ENCODE measurements at places on chromosomes 16 and 17. TPM values are rescaled to one million over a fixed set of nuclear protein-coding genes. Genes with fewer than 3 reads are reported as not detected.

DNA sequence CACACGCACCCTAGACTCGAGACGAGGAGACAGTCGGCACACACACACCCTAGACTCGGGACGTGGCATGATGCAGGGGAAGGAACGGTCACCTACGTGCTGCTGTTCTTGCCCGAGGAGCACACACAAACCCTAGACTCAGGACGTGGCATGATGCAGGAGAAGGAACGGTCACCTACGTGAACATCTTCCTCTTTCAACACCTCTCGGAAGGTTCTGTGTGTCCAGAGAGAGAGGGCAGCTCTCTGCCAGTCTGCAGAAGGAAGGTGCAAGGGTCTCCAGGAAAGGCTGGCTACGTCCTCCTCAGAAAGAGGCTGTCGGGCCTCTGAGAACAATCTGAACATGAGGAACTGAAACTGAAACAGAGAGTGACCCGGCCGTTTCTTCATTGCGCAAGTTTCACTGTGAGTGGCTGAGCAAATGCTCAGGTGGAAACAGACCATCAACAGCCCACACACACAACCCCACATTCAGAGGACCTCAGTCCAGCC lies 43.4 kb downstream of the ZNF276 start:
- DNase-seq: no peak

GRCh38 chr16:74841904-74842303 lies 67.3 kb upstream of the FA2H start:
- no peak for DNase-seq

GRCh38 chr16:71709229-71709781 lies 15.2 kb downstream of the PHLPP2 start:
- DNase-seq: no peak

- no peak for DNase-seq
These were observed 15.0 kb upstream of the SLC38A10 start for GRCh38 chr17:81309859-81310839.

GRCh38 chr16:57185446-57185944 lies 344 bp downstream of the PSME3IP1 start:
- DNase-seq: peak; percentile 57

- no peak for DNase-seq
These were observed 1.4 kb upstream of the PIK3R5 start for GRCh38 chr17:8966926-8967325.

DNA sequence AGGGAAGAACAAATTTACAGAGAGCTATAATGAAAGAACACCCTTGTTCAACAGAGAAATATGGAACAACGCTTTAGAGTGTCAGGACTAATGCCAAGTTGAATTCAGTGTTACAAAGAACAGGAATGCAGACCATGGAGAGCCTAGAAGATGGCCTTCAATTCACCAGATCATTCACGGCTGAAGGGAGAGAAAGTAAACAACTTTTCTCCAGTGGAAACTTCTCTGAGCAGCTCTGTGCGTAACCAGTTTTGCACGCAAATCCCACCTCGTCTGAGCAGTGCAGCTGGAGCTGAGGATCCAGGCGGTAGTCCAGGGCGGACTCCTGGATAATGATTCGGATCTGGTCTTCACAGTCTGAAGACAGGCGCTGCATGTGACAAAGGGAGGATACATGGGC lies 40.5 kb upstream of the CLEC18B start:
- no peak for DNase-seq

GRCh38 chr16:23024044-23024443 lies 125.2 kb downstream of the USP31 start:
- no peak for DNase-seq

- DNase-seq: no peak
These were observed 28.5 kb downstream of the TLE7 start for GRCh38 chr16:71413341-71413740.

The ITGAL gene
- 0.43 TPM for polyA plus RNA-seq

DNA sequence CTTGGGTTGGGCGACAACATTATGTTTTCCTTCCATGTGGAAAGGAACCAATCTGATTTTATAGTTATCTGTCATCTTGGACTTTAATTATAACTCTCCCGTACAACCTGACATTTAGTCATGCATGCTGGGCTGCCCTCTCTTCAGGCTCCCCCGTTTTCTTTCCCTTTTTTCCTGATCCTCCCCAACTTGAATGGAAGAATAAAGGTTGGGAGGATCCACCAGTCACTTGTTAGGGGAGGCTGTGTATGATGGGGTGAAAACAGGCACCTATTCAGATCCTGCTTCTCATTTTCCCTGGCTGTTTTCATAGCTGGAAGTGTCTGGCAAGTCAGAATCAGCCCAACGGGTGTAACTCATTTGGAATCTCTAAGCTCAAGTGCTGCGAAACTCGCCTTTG lies 267.2 kb upstream of the SALL1 start:
- peak; percentile 45 for DNase-seq

- no peak for DNase-seq
These were observed 22.9 kb upstream of the LITAF start for GRCh38 chr16:11609474-11610120.

DNA sequence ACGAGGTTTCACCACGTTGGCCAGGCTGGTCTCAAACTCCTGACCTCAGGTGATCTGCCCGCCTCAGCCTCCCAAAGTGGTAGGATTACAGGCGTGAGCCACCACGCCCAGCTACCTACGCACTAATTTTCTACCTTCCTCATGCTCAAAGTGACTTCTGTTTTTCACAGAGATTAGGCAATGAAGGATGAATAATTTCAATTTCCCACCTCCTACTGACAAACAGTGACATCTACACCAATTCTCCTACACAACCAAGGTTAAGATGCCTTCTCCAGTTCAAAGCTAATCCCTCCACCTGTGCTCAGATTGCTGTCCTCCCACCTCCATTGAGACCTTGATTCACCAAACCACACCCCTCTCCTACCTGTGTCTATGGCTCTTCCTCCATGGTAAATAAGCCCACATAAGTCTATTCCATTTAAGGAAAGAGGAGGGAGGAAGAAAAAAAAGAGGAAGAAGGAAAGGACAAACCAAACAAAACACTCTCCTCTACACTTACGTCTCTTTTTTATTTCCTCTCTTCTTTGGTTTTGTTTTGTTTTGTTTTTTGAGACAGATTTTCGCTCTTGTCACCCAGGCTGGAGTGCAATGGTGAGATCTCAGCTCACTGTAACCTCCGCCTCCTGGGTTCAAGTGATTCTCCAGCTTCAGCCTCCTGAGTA lies 5.5 kb upstream of the MED11 start:
- DNase-seq: no peak

DNA sequence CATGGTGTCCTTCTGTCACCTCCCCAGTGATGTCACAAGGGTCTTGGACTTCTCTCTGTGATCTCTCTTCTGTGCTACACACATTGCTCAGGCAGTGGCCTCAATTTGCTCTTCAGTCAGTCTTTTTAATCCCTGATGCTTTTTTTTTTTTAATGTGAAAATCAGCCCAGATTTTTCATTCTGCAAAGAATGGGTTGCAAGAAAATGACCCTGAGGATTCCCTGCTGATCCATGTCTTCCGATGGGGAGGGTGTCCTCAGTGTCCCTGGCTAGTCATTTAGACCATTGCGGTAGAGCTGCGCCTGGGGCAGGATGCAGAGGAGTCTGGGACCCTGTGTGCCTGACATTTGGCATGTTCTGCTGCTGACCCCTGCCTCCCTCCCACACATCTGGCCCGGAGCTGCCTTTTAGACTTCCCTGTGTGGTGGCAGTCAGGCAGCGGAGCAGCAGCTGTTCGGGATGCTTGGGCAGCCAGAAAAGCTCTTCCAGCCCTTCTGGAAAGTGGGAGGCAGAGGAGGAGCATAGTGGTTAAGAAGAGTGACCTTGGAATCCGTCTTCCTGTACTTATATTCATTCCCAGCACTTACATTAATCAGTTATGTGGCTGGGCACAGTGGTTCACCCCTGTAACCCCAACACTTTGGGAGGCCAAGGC lies 12.3 kb downstream of the GPT2 start:
- DNase-seq: no peak

- DNase-seq: no peak
These were observed 4.0 kb downstream of the HAP1 start for GRCh38 chr17:41730479-41730878.

The CD300E gene
- polyA plus RNA-seq: not detected

DNA sequence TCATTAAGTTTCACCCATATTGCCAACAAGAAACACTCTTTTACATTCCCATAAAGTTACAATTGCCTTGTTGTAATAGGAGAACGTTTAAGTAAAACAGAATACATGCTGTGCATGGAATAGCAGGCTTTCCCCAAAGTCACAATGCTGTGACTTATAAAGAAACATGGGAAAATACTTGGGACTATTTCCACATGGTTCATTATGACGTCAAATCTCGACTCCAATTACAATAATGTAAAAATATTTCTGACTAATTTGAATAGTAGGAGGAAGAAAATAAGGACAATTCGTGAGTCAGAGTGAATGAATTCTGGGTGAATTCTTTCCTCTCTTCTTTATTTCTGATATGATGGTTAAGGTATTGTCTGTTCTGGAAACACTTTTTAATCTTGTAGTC lies 52.8 kb downstream of the CDH11 start:
- DNase-seq: no peak

DNA sequence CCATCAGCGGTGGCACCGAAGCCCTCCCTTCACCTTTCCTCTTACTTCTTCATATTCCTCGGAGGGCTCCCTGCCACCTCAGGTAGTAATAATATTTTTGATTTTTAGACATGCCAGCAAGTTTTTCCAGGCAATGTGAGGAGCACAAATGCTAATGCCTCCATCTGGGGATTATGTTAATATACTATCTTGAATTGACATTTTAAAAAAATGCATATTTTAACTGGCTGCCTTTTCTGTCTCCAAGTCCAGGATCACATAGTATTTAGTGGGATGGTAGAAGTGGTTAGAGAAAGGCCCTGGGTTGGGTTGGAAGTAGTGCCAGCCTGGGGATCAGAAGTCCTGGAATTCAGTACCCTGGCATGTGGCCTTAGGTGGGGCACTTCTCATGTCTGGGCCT lies 147.0 kb downstream of the SPACA3 start:
- no peak for DNase-seq

The TMIGD1 gene
- not detected for polyA plus RNA-seq

The DNAH9 gene
- not detected for polyA plus RNA-seq

The AHSP gene
- 2.0 TPM for polyA plus RNA-seq

DNA sequence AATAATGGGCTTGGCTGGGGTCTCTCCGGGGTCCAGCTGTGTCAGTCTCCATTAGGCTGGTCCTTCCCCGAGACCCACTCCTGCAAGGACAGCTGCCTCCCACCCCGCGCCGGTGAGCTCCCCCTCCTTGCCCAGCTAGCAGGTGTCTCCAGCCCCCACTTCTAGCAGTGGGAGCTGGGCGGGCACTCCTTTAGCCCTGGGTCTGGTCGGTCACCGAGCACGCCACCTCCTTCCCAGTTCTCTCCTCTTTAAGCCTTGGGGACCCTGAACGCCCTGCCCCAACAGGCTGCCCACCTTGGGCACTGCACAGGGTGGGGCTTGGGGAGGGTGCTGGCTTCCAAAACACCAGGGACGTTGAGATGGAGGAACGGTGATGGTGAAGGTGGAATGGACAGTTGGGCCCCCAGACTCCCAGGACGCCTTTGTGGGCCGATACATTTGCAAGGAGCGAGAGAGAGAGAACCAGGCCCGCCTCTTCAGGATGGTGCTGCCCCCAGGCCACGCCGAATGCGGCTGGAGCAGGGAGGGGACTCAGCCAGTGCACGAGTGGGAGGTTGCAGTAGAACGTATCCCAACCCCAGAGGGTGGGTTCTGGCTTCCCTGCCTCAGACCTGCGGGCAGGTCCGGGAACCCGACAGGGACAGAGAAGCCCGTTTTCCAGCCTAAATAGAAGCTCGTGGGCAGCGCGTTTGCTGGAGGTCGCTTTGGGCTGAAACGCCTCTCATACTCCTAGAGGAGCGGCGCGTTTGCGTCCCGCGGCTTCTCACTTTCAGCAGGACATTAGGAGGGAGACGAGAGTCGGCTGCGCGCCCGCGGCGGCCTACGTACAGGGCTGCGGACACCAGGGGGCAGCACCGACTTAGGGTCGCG lies 10.7 kb downstream of the TBX2 start:
- DNase-seq: peak; percentile 91

- DNase-seq: peak; percentile 53
These were observed 173.5 kb downstream of the BCAS3 start for GRCh38 chr17:60851181-60851580.

DNA sequence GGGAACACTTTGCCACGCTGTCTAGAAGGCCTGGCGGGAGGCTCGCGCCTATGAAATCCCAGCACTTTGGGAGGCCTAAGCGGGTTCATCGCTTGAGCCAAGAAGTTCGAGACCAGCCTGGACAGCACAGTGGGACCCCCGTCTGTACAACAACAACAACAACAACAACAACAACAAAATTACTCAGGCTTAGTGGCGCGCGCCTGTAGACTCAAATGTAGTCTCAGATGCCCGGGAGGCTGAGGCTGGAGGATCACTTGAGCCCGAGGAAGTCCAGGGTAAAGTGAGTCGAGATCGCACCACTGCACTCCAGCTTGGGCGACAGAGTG lies 297 bp upstream of the SLFN13 start:
- DNase-seq: no peak

DNA sequence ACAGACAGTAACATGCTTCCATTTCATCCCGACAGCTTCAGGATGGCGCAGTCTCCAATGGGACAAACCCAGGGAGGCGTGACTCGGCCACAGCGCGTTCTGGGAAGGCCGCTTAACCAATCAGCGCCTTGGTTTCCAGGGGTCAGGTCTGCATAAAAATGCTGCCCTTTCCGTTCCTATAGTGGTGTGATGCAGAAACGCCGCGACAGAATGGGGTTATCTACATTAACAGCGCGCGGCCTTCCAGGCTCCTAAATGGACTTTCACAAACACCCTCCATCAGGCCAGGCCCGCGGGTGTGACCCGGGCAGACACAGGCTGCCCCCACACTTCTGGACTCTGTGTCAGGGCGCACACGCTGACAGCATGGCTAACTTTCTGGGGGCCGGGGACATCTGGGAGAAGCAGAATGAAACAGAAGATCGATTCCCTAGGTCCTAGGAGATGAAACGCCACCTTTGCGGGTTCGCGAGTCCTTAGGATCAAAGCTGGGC lies 792 bp downstream of the TMEM231 start:
- DNase-seq: peak; percentile 98

GRCh38 chr17:70654706-70655105 lies 485.4 kb downstream of the KCNJ2 start:
- DNase-seq: no peak

The SPNS3 gene
- not detected for polyA plus RNA-seq

- DNase-seq: no peak
These were observed 800 bp downstream of the ZNF747 start for GRCh38 chr16:30533748-30534367.

DNA sequence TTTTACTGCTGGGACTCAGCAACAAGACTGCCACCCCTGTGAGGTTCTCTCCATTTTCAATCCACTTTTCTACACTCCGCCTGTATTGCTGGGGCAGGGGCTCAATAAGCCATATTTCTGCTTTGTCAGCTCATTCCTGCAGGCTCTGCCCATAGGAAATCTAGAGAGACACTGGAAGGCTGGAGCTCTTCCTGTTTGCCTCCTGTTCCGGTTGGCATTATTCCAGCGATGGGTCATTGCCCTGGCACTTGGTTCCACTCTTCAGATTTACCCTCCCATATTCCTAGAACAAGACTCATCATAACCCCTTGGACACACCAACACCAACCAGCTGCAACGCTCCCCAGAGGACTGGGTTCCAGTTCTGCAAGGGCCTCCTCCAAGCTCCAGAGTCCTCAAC lies 210.4 kb downstream of the CA10 start:
- no peak for DNase-seq

Data from GM23338 (cell line).